ENCODE measurements at places on chromosomes 11 and 22. TPM values are rescaled to one million over a fixed set of nuclear protein-coding genes. Genes with fewer than 3 reads are reported as not detected.

The FIBIN gene
- total RNA-seq, result not detected

The OR10A2 gene
- not detected for total RNA-seq

The PLAAT2 gene
- 0.29 TPM for total RNA-seq

The OR52H1 gene
- not detected for total RNA-seq

The PDGFD gene
- total RNA-seq, result 0.29 TPM

The XRRA1 gene
- total RNA-seq, result 9.9 TPM

The LRRC75B gene
- total RNA-seq, result 11.8 TPM

The ADAMTS8 gene
- not detected for total RNA-seq

The KRTAP5-10 gene
- not detected for total RNA-seq

The DLG2 gene
- 1.1 TPM for total RNA-seq

The SCUBE2 gene
- not detected for total RNA-seq

The A4GALT gene
- total RNA-seq, result not detected

The KCNJ11 gene
- 0.81 TPM for total RNA-seq

- DNase-seq, result no peak
- no peak overlapping the region for H3K27ac ChIP-seq
- no peak overlapping the region for H3K4me3 ChIP-seq
- H3K4me1 ChIP-seq, result no peaks in the 10 kb centered on the region
- no peaks in the 10 kb centered on the region for H3K27me3 ChIP-seq
Measured at GRCh38 chr22:44248926-44249325, 63.8 kb downstream of the SHISAL1 start.

DNA sequence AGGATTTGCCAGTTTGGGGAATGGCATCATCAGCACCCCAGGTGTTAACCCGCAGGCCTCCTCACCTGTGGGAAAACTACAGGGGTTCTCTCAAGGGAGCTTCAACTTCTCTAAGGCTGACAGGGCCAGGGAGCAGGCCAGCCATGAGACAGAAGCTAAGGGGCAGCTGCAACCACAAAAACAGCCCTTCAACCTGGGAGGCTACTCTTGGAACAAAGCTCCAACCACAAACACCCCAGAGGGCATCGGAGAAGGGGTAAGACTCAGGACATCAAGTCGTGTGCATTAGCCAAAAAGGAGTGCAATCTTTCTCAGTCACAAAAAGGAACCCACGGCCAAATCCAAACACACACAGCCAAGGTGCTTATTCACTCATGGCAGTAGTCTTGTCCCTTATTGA, 103.0 kb downstream of the PLEKHA7 start:
- DNase-seq, result no peak
- no peak overlapping the region for H3K27ac ChIP-seq
- no peaks in the 10 kb centered on the region for H3K27me3 ChIP-seq
- H3K4me3 ChIP-seq, result no peak overlapping the region
- H3K36me3 ChIP-seq, result no peaks in the 10 kb centered on the region
- H3K4me1 ChIP-seq, result peaks cover 8% of the 10 kb centered on the region

DNA sequence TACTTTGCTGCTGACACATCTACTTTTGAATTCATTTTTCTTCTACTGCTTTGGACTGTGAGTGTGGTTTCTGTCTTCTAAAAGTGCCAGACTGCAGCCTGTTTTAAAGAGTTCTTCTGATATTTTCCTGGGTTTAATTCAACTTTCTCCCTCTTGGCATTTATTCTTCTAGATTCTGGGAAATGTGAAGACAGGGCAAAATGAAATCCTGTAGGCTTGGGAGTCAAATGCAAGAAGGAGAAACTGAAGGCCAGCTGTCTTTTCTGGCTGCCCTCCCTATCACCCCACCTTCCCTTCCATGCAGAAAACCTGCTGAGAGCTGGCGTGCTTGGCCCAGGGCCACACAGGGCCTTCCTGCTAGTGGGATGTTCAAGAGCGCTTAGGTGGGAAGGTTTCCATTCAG, 7.6 kb downstream of the ZNF70 start:
- H3K4me3 ChIP-seq, result no peak overlapping the region
- no peak for DNase-seq
- no peaks in the 10 kb centered on the region for H3K4me1 ChIP-seq
- peaks cover 11% of the 10 kb centered on the region for H3K36me3 ChIP-seq

GRCh38 chr11:120658071-120658423, 146.5 kb downstream of the GRIK4 start:
- DNase-seq, result no peak
- no peaks in the 10 kb centered on the region for H3K27me3 ChIP-seq
- no peak overlapping the region for H3K27ac ChIP-seq
- H3K36me3 ChIP-seq, result no peaks in the 10 kb centered on the region
- H3K4me3 ChIP-seq, result no peak overlapping the region

GRCh38 chr22:26671317-26672059, 14.1 kb downstream of the MIAT start:
- H3K36me3 ChIP-seq, result no peaks in the 10 kb centered on the region
- H3K27me3 ChIP-seq, result peaks cover 8% of the 10 kb centered on the region
- peaks cover 14% of the 10 kb centered on the region for H3K4me1 ChIP-seq
- no peak for DNase-seq
- no peak overlapping the region for H3K4me3 ChIP-seq

- no peak for DNase-seq
- H3K27ac ChIP-seq, result no peak overlapping the region
- H3K4me3 ChIP-seq, result no peak overlapping the region
- peaks cover 4% of the 10 kb centered on the region for H3K27me3 ChIP-seq
- H3K4me1 ChIP-seq, result no peaks in the 10 kb centered on the region
- no peaks in the 10 kb centered on the region for H3K36me3 ChIP-seq
Measured at GRCh38 chr11:61114913-61115312, 12.6 kb downstream of the CD5 start.

GRCh38 chr11:76234416-76235232, 28.3 kb upstream of the WNT11 start:
- no peaks in the 10 kb centered on the region for H3K36me3 ChIP-seq
- DNase-seq, result no peak
- peak overlapping the region; percentile 88 for H3K4me3 ChIP-seq
- H3K27ac ChIP-seq, result peak overlapping the region; percentile 38
- H3K27me3 ChIP-seq, result peaks cover 6% of the 10 kb centered on the region

DNA sequence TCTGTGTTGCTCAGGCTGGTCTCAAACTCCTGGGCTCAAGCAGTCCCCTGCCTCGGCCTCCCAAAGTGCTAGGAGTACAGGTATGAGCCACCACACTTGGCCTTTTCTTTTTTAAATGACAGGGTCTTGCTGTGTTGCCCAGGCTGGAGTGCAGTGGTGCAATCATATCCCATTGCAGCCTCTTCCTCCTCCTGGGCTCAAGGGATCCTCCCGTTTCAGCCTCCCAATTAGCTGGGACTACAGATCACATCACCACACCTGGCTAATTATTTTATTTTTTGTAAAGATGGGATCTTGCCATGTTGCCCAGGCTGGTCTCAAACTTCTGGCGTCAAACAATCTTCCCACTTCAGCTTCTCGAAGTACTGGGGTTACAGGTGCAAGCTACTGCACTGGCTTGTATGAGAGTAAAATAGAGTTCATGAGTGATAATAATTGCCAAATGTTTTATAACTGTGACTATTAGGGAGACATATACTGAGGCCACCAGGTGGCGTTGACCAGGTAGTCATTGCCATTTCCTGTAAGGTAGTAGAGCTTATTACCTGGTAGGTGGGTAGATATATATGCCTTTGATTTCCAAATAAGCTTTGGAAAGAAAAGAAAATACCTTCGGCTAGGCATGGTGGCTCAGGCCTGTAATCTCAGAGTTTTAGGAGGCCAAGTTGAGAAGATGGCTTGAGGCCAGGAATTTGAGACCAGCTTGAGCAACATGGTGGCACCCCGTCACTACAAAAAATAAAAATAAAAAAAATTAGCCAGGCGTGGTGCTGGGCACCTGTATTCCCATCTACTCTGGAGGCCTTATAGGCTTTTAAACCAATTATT, 5.4 kb downstream of the FDX1 start:
- no peak overlapping the region for H3K4me3 ChIP-seq
- peak; percentile 15 for DNase-seq
- no peak overlapping the region for H3K27ac ChIP-seq
- H3K4me1 ChIP-seq, result peaks cover 26% of the 10 kb centered on the region

- no peak overlapping the region for H3K27ac ChIP-seq
- no peaks in the 10 kb centered on the region for H3K4me1 ChIP-seq
- no peaks in the 10 kb centered on the region for H3K27me3 ChIP-seq
- H3K36me3 ChIP-seq, result no peaks in the 10 kb centered on the region
- H3K4me3 ChIP-seq, result no peak overlapping the region
Measured at GRCh38 chr11:85475660-85476517, 151.3 kb downstream of the DLG2 start.

DNA sequence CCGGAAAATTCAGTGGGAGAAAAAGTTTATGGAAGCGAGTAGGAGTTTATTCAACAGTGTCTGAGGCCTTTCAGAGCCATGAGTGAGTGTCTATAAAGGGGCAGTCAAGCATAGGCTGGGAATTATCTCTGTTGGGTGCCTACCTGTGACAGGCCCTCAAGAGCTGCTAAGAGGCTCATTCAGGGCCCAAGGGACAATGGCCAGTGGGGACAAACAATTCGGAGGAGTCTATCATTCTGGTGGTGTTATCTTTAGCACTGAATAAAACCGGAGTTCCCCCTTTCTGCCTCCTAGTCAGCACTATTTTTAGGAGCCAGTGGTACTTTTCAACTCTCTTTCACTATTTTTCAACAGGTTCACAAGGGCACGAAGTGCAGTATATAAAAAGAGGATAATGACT, 89.5 kb upstream of the HTATIP2 start:
- no peak overlapping the region for H3K4me3 ChIP-seq
- H3K27me3 ChIP-seq, result peaks cover 1% of the 10 kb centered on the region
- DNase-seq, result no peak
- no peak overlapping the region for H3K27ac ChIP-seq
- no peaks in the 10 kb centered on the region for H3K4me1 ChIP-seq
- H3K36me3 ChIP-seq, result no peaks in the 10 kb centered on the region

GRCh38 chr22:38788021-38788816, 5.7 kb downstream of the DNAL4 start:
- H3K36me3 ChIP-seq, result no peaks in the 10 kb centered on the region
- no peaks in the 10 kb centered on the region for H3K27me3 ChIP-seq
- no peak overlapping the region for H3K27ac ChIP-seq
- H3K4me3 ChIP-seq, result no peak overlapping the region
- H3K4me1 ChIP-seq, result peaks cover 7% of the 10 kb centered on the region

DNA sequence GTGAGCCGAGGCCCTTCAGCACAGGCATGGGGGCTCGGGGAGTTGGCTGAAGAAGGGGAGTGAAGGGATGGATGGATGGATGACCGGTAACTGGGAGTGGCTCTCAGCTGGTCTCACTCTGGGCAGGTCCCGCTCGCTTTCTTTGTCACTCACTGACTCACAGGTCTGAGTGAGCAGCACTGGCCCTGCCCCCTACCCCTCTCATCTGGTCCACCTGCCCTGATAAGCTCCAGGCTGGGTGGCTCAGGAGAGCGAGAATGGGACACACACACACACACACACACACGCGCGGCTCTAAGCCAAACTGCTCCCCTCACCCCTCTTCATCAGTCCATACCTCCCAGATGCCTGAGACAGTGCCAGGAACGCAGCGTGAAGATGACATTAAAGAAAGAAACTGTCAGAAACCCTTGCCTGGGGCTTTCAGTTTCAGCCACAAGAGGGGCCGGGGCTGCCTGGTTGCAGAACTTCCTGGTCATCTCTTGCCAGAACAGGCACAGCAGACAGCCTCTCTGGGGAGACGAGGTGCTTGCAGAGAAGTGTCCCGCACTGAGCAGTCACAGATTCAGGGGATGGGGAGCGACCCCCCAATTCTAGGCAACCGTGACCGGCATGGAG, 16.5 kb upstream of the SHISAL1 start:
- DNase-seq, result no peak
- H3K27me3 ChIP-seq, result peaks cover 64% of the 10 kb centered on the region
- H3K36me3 ChIP-seq, result no peaks in the 10 kb centered on the region
- no peak overlapping the region for H3K4me3 ChIP-seq
- H3K4me1 ChIP-seq, result peaks cover 11% of the 10 kb centered on the region
- H3K27ac ChIP-seq, result no peak overlapping the region

GRCh38 chr11:93747122-93747521, 5.7 kb downstream of the C11orf54 start:
- H3K27ac ChIP-seq, result peak overlapping the region; percentile 54
- H3K27me3 ChIP-seq, result no peaks in the 10 kb centered on the region
- no peak overlapping the region for H3K4me3 ChIP-seq
- H3K4me1 ChIP-seq, result peaks cover 63% of the 10 kb centered on the region
- no peaks in the 10 kb centered on the region for H3K36me3 ChIP-seq

DNA sequence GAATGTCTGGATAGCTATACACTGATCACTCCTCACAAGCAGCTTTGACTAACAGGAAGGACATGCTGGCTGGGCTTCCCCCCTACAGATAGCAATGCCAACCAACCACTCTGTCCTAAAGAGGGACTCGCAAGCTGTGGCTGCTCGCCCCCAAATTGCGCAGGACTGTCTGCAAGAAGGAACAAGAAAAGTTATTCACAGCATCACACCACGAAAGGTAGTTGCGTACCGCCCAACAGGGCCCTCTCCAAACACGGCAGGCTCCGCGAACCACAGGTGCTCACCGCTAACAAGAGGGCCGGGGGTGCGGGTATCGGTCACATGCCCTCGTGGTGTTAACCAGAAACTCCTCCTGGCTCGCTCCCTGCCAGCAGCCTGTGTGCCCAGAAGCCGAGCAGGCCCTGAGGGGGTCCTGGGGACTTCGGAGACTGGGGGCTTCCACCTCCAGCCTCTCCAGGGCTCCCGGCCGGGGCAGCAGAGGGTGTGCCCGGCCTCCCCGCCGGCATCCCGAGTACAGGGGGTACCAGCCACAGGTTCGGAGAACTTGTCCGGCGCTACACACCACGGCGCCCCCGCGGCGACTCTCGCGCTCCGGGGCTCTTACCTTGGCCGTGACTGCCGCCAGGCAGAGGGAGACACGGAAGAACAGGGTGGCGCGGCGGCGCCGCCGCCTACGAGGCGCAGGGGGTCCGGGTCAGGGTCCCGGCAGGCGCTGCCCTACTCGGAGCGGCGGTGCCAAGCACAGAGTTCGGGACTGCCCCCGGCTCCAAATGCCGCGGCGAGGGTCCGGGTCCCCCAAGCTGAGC, 682 bp downstream of the LARGE1 start:
- H3K27ac ChIP-seq, result no peak overlapping the region
- H3K4me3 ChIP-seq, result peak overlapping the region; percentile 70

GRCh38 chr11:114799476-114799875, 121.1 kb downstream of the NXPE2 start:
- H3K27me3 ChIP-seq, result no peaks in the 10 kb centered on the region
- no peak overlapping the region for H3K4me3 ChIP-seq
- H3K4me1 ChIP-seq, result no peaks in the 10 kb centered on the region
- H3K36me3 ChIP-seq, result no peaks in the 10 kb centered on the region

DNA sequence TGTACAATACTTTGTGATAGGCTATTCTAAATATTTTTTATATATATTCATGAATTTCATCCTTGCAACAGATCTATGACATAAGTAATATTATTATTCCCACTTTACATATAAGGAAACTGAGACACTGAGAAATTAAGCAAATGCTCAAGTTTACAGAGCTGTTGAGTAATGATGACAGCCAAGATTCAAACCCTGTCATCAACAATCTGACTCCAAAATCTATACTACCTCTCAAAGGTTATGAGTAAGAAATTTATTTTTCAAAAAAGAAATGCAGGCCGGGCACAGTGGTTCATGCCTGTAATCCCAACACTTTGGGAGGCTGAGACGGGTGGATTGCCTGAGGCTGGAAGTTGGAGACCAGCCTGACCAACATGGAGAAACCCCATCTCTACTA, 22.6 kb upstream of the SOX6 start:
- no peak overlapping the region for H3K27ac ChIP-seq
- no peaks in the 10 kb centered on the region for H3K27me3 ChIP-seq
- no peak overlapping the region for H3K4me3 ChIP-seq
- DNase-seq, result no peak
- H3K36me3 ChIP-seq, result no peaks in the 10 kb centered on the region
- H3K4me1 ChIP-seq, result no peaks in the 10 kb centered on the region

- no peak overlapping the region for H3K4me3 ChIP-seq
- DNase-seq, result no peak
- H3K36me3 ChIP-seq, result no peaks in the 10 kb centered on the region
- no peaks in the 10 kb centered on the region for H3K27me3 ChIP-seq
- H3K4me1 ChIP-seq, result no peaks in the 10 kb centered on the region
Measured at GRCh38 chr11:27886857-27887256, 186.6 kb upstream of the BDNF start.
